ENCODE measurements at places on chromosomes 7 and 10.
A peak's percentile ranks its signal among the peaks of the same experiment; 100 is the strongest.

GRCh38 chr10:18738835-18739234 is 79.6 kb downstream of the ARL5B start:
- DNase-seq: no peak

- no peak for DNase-seq
Observed at GRCh38 chr10:12512332-12513002, 163.1 kb downstream of the CAMK1D start.

GRCh38 chr7:113204415-113204814 is 86.1 kb upstream of the SMIM30 start:
- DNase-seq: no peak

GRCh38 chr10:64463406-64463805 is 942.2 kb downstream of the REEP3 start:
- no peak for DNase-seq

GRCh38 chr7:131522325-131522930 is 34.0 kb downstream of the PODXL start:
- DNase-seq: no peak

DNA sequence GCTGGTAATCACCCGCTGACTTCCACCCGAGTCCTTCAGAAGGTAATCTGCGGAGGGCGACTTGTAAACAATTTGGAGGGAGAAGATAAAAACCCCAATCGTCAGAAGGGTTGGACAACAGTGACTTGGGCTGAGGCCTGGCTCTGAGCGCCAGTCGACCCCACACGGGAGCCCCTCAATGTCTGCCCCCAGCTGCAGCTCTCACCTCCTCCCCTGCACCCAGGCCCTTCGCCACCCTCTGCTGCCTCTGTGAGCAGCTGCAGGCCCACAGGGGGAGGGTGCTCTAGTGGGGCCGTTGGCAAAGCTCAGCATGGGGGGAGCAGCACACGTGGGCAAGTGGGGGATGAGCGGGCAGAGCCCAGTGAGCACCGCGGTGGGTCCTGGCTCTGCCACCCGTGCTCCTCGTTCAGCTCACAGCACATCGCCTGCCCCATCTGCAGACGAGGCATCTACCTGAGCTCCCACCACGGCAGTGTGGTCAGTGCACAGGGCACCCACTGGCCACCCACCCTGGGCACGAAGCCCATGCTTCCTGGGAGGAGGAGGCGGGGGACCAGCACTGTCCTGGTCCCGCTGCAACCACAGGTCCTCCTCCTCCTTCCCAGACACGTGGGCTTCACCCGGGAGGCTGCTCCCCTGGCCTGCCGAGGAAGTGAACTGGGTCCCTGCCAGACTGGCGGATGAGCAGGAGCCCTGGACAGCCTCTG is 280.5 kb downstream of the ELFN1 start:
- DNase-seq: no peak

- no peak for DNase-seq
Observed at GRCh38 chr10:7651853-7652470, 14.8 kb downstream of the ITIH5 start.

DNA sequence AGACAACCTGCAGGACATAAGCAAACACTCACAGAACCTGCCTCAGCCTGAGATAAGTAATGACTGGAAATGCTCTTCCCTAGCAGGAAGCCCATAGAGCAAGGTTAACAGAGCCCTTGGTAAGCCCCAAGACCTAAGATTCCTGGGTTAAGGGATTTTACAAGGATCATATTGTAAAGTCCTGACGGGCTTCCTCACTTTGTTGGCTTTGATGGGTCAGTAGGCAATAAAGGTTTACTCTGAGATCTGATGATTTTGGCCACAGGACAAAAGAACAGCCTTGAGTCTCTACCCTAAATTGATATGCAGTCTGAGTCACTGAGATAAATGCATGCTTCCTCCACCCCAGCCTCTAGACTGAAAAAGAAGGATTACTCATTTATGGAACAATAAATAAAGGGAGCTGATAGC is 270.8 kb downstream of the HTR7 start:
- no peak for DNase-seq

DNA sequence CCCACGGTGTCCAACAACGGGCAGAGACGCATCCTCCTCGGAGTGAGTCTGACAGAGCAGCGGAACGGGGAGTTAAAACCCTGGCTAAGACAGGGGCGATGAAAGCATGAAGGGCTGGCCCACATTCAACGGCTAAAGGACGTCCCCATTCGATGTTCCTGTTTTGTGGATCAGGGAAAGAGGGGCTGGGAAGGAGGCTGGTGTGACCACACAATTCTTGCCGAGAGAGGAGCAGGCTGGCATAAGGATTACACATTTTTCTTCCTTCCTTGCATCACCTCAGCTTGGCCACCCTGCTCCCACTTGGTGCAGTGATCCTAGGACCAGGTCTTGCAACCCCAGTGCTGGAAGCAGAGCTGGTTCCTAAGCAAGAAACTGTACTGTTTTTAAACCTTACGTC is 67.7 kb downstream of the GNA12 start:
- no peak for DNase-seq

DNA sequence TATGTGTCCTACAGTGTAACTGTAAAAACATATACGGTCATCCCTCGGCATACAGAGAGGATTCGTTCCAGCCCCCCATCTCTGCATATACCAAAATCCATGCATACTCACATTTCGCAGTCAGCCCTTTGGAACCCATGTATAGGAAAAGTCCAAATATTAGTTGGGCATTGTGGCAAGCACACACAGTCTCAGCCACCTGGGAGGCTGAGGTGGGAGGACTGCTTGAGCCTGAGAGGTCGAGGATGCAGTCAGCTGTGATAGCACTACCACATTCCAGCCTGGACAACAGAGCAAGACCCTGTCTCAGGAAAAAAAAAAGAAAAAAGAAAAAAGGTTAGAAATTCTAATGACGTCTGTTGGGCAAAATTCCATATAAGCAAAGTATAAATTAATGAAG is 29.1 kb downstream of the MDH2 start:
- no peak for DNase-seq

GRCh38 chr10:96842896-96843723 is 11.0 kb downstream of the LCOR start:
- DNase-seq: no peak

- DNase-seq: no peak
Observed at GRCh38 chr10:75197906-75198305, 12.7 kb upstream of the VDAC2 start.

DNA sequence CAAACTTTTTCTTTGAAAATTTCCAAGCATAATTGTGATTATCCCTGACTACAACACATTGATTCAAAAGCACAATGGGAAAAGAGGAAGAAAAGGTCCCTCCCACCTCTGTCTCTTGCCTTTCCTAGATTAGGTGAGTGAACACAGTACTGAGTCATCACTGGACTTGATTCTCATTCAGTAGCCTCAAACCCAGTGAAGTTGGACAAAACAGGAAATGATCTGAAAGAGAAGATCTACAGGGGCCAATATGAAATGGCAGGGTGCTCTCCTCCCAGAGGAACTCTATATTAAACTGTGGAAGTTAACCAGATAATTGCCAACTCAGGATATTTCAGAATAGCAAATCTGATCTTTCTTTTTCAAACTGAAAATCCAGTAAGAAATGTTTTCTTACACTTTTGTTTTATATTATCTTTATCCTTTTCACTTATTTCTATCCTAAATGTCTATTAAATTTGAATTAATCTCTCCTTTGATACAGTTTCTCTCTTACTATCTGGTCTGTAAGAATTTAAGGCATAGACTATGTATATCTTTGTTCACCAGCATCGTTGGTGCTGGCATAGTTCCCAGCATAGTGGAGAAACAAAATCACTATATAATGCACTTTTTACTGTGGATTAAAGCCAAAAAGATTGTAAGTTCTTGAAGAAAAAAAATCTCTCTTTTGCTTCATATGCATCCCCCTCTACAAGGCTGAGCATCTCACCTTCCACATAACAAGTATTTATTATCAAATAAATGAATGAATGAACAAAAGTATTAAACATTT is 41.4 kb upstream of the IKZF1 start:
- peak; percentile 8 for DNase-seq

DNA sequence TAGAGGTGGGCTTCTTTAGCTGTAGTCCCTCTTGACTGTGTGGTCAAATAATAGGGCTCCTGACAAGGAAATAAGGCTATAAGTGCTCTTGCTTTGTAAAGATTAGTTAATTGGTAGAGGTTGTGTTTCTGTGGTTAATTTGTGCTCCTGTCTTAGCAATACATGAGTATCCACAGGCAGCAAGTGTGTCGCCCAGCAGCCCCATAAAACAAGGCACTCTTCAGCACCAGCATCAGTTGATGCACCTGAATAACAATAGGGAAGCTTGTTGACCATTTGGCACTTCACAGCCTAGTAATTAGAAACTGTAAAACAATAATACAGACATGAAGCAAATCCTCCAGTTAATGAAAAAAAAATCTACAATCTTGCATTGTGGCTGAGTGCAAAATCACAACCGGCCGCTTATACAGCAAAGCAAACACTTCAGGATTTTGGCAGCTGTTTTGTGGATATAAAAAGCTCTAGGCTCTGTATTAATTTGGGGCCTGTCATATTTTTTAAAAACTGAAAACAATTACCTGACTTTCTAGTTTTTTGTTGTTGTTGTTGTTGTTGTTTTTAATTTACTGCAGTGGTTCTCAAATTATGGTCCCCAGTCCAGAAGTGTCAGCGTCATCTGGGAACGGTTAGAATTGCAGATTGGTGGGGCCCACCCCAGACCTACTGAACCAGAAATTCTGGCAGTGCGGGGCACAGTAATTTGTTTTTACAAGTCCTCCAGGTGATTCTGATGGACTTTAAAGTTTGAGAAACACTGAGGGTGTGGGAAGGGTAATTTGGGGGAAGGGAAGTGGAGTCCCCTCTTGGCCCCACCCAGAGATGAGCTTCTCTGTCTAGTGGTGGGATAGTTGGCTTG is 56.8 kb downstream of the AUTS2 start:
- DNase-seq: no peak

- no peak for DNase-seq
Observed at GRCh38 chr10:54993148-54993547, 192.1 kb upstream of the PCDH15 start.

GRCh38 chr10:122307669-122308416 is 36.7 kb downstream of the BTBD16 start:
- DNase-seq: no peak

DNA sequence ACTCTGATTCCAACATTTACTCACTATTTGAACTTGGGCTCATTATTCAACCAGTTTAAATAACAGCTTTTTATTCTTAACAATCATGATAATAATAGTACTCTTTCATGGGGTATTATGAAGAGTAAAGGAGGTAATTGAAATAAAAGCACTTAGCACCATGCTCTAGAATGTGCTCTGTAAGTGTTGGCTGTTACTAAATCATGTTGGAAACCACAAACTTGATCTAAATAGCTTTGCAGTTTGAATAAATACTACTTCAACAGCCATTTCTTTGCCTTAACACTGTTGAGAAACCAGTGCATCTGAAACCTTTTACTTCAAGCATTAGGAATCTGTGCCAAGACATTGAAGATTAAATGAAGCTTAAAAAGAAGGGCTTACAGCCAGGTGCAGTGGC is 7.9 kb upstream of the UPF2 start:
- DNase-seq: no peak

GRCh38 chr7:37234928-37235327 is 213.7 kb downstream of the ELMO1 start:
- DNase-seq: no peak
